ENCODE measurements at places on chromosomes 5 and 9.

DNA sequence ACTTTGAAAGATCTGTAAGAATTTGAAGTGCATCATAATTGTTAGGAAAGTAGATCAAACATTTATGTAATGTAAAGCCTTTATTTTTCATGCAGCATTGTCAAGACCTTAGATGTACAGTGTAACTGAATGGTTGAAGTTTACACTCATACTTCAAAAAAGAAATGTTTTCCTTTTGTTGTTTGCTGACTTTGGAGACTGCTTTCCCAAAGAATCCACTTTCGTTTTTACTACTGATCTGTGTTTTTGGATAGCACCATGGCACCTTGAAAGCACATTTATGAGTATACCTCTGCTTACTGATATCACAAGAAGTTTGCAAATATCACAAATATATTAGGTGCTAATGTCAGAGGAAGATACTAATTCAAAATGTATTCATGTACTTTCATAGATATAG, 50.0 kb downstream of the PIP5K1B start:
- DNase-seq, result no peak
- no peaks in the 10 kb centered on the region for H3K36me3 ChIP-seq
- H3K27me3 ChIP-seq, result no peaks in the 10 kb centered on the region
- no peak overlapping the region for H3K4me3 ChIP-seq
- no peak overlapping the region for H3K27ac ChIP-seq
- peaks cover 22% of the 10 kb centered on the region for H3K4me1 ChIP-seq

DNA sequence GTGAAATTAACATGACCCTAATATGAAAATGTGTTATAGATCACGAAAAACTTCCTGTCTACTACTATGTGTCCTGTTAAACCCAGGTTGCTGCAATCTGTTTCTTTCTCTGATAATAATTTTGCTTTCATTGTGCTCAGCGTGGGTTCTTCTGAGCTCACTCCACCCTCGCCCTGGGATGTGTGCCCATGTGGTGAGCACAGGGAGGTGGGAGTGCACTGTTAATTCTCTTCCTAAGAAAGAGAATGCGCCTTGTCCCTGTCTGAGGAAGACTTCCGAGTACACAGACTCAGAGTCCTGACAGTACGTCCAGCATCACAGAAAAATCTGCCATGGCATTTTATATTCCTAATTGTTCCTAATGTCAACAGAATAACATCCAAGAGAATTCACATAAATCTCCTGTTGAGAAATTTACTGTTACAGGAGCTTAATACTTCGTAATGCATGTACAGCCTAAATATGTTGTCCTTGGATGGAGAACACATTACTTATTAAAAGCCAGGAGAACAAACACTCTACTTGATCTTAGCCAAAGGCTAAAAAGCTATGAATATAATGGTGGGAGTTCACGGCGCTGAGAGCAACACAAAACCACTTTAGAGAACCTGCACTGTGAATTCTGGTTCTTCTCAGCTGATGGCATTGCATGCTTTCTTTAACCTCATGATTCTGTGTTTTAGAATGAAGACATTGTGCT, 102.6 kb downstream of the PDE4D start:
- no peak overlapping the region for H3K4me3 ChIP-seq
- H3K4me1 ChIP-seq, result peaks cover 22% of the 10 kb centered on the region
- H3K27ac ChIP-seq, result no peak overlapping the region
- no peak for DNase-seq
- peaks cover 10% of the 10 kb centered on the region for H3K27me3 ChIP-seq

- no peak overlapping the region for H3K27ac ChIP-seq
- H3K27me3 ChIP-seq, result peaks cover 23% of the 10 kb centered on the region
- H3K4me1 ChIP-seq, result peaks cover 40% of the 10 kb centered on the region
- DNase-seq, result no peak
- H3K36me3 ChIP-seq, result peaks cover 19% of the 10 kb centered on the region
Observed at GRCh38 chr5:68303754-68304420, 88.3 kb downstream of the PIK3R1 start.

DNA sequence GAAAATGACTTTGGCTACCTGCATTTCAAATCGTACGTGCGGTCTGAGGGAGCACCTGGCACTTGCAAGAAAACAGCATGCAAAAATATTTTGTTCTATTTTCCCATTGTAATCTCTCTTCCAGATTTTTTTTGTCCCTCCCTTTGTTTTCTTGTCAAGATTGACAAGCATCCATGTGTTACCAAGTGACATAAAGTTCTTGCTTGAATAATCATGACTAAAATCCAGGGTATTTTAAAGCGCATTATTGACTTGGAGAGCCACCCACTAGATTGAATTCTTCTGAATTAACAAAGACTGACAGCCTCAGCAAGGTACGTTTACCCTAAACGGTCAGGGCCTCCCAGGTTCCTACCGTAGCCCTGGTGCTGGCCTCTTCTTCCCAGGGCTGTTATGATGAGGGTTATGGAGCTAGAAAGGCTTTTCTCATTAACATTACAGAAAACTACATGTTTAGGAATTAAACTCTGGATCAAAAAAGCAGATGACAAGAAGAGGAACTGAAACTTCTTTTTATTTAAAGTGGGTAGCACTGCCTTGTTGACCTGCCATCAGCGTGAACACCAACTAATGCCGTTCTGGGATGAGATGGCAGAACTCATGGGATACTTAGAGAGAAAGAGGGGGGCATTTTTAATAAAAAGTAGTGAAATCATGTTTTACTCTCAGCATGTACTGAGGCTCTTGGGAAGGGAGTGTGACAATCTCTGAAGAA, 297.0 kb downstream of the EFNA5 start:
- no peak overlapping the region for H3K27ac ChIP-seq
- no peak for DNase-seq
- peaks cover 18% of the 10 kb centered on the region for H3K4me1 ChIP-seq
- H3K27me3 ChIP-seq, result no peaks in the 10 kb centered on the region
- H3K4me3 ChIP-seq, result no peak overlapping the region

GRCh38 chr5:157821822-157822622, 36.9 kb downstream of the CLINT1 start:
- no peak for DNase-seq
- peaks cover 39% of the 10 kb centered on the region for H3K4me1 ChIP-seq
- peak overlapping the region; percentile 30 for H3K4me3 ChIP-seq
- no peaks in the 10 kb centered on the region for H3K27me3 ChIP-seq
- peak overlapping the region; percentile 34 for H3K27ac ChIP-seq

- no peak overlapping the region for H3K4me3 ChIP-seq
- DNase-seq, result no peak
- peaks cover 22% of the 10 kb centered on the region for H3K36me3 ChIP-seq
Observed at GRCh38 chr5:80799041-80799440, 144.3 kb upstream of the DHFR start.

DNA sequence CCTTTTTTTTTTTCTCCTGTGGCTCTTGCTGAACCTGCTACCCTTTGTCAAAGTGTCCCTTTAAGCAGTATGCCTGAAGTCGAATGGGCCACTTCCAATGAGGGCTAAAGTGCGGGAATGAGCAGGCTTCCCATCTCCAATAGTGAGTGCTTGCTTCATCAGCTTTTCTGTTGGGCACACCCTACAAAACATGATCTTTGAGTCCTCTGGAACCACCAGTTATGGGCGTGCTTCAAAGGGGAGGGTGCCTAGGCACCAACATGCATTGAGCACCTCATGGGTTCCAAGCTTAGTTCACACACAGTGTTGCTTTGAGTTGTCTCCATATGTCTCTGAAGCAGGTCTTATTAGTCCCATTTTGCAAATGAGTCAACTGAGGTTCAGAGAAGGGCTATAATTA, 132.8 kb upstream of the CPEB4 start:
- no peak overlapping the region for H3K4me3 ChIP-seq
- peaks cover 28% of the 10 kb centered on the region for H3K4me1 ChIP-seq
- H3K36me3 ChIP-seq, result no peaks in the 10 kb centered on the region
- H3K27me3 ChIP-seq, result no peaks in the 10 kb centered on the region

- H3K27me3 ChIP-seq, result no peaks in the 10 kb centered on the region
- no peaks in the 10 kb centered on the region for H3K4me1 ChIP-seq
- H3K4me3 ChIP-seq, result no peak overlapping the region
- DNase-seq, result no peak
Observed at GRCh38 chr5:120092649-120093048, 371.5 kb upstream of the PRR16 start.

GRCh38 chr9:69496846-69497450, 171.9 kb downstream of the ENTREP1 start:
- H3K4me3 ChIP-seq, result no peak overlapping the region
- DNase-seq, result no peak
- H3K27ac ChIP-seq, result no peak overlapping the region
- H3K36me3 ChIP-seq, result no peaks in the 10 kb centered on the region
- H3K27me3 ChIP-seq, result peaks cover 8% of the 10 kb centered on the region
- H3K4me1 ChIP-seq, result peaks cover 24% of the 10 kb centered on the region

DNA sequence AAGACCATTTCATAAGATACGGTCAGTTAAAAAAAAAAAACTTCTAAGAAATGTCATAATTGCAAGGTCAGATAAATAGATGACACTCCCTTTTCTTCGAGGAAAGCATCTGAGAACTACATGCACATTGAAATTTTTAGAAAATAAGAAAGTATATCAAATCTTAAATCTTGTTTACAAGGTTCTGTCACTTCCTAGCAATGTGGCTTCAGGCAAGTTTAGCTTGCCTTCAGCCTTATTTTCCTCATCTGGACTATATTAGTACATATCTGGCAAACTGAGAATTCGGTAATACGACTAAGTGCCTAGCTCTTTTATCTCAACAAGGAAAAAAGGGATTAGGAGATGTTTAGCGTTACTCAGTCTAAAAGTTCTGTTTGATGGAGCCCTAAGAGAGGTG, 32.5 kb upstream of the OR2K2 start:
- DNase-seq, result no peak
- H3K4me1 ChIP-seq, result peaks cover 9% of the 10 kb centered on the region
- peaks cover 25% of the 10 kb centered on the region for H3K36me3 ChIP-seq
- H3K27ac ChIP-seq, result no peak overlapping the region
- no peak overlapping the region for H3K4me3 ChIP-seq

DNA sequence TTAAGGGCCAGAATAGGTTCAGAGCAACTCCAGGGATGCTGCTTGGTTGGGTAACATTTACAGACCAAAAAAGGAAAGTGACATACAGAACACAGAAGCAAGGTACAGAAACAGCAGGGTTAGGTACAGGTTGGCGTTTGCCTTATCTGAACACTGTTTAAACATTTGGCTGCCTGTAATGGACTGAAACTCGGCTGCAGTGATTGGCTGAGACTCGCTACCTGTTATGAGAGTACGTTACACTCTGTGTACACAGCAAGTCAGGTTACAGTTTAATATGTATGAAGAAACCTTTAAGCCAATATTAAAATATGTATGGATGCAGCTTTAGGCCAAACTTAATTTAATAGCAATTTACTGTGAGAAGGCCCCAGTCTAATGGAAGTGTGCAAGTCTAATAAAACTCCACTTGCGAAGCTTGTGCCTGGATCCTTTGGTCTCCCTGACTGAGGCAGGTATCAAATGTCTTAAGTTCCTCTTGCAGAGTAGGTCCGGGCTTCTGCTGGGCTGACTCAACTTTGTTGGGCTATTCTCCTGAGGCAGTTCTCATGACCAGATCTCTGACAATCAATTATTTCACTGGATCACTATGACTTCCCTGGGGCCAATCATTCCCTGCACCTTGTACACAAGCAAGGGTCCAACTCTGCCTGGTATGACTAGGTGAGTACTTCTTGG, 204.9 kb downstream of the ZNF462 start:
- DNase-seq, result no peak
- no peak overlapping the region for H3K4me3 ChIP-seq
- H3K36me3 ChIP-seq, result no peaks in the 10 kb centered on the region
- no peak overlapping the region for H3K27ac ChIP-seq

DNA sequence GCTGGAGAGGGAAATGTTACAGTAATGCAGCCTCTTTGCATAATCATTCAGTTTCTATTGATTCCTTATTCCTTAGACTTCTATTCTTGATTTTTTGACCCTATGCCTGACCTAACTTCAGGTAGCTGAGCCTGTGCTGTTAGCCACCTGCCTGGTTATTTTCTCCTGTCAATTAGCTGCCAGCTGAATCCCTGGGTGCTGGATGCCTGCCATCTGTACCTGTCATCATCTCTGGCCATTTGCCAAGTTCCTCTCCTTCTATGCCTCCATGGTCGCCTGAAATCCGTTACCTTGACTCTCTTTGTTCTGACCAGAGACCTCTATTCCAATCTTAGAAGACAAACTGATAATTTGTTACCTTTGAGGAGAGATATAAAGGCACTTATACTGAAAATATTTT, 178.3 kb downstream of the CAVIN4 start:
- peaks cover 3% of the 10 kb centered on the region for H3K27me3 ChIP-seq
- no peak for DNase-seq
- H3K4me1 ChIP-seq, result no peaks in the 10 kb centered on the region
- no peak overlapping the region for H3K27ac ChIP-seq

DNA sequence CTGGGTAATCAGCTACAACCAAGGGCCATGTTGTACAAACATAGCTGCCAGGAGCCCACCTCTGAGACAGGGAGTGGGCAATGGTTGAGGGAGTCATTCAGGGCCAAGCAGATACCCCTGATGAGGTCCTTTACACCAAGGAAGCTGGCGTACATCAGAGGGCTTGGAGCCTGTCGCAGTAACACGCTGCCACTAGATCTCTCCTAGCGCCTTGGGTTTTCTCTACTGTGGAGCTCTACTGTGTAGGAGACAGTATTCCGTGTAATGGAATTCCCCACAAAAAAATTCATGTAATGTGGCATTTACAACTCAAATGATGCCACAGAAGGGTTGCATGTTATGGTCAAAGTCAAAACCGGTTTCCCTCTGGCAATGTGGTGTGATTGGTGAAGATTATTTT, 41.4 kb upstream of the CRB2 start:
- DNase-seq, result no peak
- H3K4me3 ChIP-seq, result no peak overlapping the region
- H3K4me1 ChIP-seq, result peaks cover 27% of the 10 kb centered on the region
- H3K27ac ChIP-seq, result no peak overlapping the region

GRCh38 chr5:81750308-81751008, 439 bp downstream of the SSBP2 start:
- peaks cover 52% of the 10 kb centered on the region for H3K4me1 ChIP-seq
- H3K4me3 ChIP-seq, result peak overlapping the region; percentile 92
- peaks cover 4% of the 10 kb centered on the region for H3K36me3 ChIP-seq
- DNase-seq, result no peak

DNA sequence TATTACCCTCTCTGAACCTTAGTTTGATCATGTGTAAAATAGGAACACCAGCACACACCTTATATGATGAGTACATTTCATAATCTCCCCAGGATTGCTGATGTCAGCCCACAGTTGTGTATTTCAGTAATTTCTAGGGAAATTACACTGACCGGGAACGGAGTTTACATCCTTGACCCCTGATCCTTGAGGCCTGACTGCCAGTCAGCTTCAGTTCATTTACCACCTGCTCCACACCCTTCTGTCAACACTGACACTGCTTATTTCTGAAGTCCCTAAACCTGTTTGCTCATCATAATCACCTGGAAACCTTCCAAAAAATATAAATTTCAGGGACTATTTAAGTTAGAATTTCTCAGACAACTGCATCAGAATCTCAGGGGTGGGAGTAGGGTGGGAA, 55.3 kb downstream of the ZNF622 start:
- peaks cover 21% of the 10 kb centered on the region for H3K27me3 ChIP-seq
- H3K27ac ChIP-seq, result no peak overlapping the region
- H3K4me3 ChIP-seq, result no peak overlapping the region
- DNase-seq, result no peak
- no peaks in the 10 kb centered on the region for H3K4me1 ChIP-seq

- H3K4me1 ChIP-seq, result peaks cover 16% of the 10 kb centered on the region
- no peak overlapping the region for H3K27ac ChIP-seq
- no peak for DNase-seq
- H3K4me3 ChIP-seq, result no peak overlapping the region
- no peaks in the 10 kb centered on the region for H3K27me3 ChIP-seq
Observed at GRCh38 chr5:73908846-73909245, 282.9 kb downstream of the ARHGEF28 start.

- H3K27ac ChIP-seq, result no peak overlapping the region
- no peaks in the 10 kb centered on the region for H3K36me3 ChIP-seq
- DNase-seq, result no peak
- H3K4me1 ChIP-seq, result peaks cover 21% of the 10 kb centered on the region
- H3K4me3 ChIP-seq, result no peak overlapping the region
- H3K27me3 ChIP-seq, result no peaks in the 10 kb centered on the region
Observed at GRCh38 chr5:158756871-158757270, 342.8 kb downstream of the EBF1 start.

Measured in type B pancreatic cell (in vitro differentiated cells).